ENCODE measurements at places on chromosomes 6 and 20.

- DNase-seq, result no peak
These were observed 93.3 kb downstream of the SCML4 start for GRCh38 chr6:107730683-107731314.

DNA sequence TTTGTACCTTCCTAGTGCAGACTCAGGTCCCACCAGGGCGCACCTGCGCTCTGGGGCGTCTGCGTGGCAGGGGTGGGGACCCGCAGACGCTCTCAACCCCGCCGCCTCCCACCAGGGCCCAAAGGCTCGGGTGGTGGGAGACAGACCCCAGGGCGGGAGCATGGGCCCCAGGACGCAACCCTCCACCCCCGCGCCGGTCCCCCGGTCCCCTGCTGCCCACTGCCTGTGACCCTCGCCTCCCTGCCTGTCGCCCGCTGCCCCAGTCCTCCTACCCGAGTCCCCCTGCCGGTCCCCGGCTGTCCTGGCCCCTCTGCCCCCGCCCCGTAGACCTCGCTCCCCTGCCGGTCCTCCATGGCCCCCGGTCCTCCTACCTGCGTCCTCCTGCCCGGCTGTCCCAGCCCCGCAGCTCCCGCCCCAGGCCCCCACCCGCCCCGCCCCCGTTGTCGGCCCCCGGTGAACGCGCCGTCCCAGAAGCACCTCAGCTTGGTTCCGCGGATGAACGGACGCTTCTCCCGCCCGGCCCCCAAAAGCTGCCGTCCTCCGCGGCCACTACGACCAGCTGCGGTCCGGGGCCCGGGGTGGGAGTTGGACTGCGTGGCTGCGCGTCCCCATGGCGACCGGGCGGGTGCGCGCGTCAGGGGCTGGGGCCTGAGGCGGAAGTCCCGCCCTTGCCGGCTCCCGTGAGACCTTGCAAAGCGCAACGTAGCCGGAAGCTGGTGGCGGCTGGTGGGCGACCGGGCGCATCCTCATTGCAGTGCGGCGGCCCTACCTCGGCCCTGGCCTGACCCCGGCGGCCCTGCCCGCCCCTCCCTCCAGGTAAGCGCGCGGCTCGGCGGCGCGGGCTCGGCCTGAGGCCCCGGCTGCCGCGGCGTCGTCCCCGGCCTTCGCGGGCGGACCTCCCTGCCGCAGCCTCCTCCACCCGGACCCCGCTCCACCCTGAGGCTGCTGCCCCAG, at the start of gene ARFGAP1:
Gene ARFGAP1, plus strand, starts transcription at position 709 of the 954 bp plus-strand sequence. CDS start 2,768 bp downstream, outside the sequence.
- peak; percentile 88 for DNase-seq

GRCh38 chr6:124795643-124796463, 166.4 kb upstream of the RNF217 start:
- no peak for DNase-seq

DNA sequence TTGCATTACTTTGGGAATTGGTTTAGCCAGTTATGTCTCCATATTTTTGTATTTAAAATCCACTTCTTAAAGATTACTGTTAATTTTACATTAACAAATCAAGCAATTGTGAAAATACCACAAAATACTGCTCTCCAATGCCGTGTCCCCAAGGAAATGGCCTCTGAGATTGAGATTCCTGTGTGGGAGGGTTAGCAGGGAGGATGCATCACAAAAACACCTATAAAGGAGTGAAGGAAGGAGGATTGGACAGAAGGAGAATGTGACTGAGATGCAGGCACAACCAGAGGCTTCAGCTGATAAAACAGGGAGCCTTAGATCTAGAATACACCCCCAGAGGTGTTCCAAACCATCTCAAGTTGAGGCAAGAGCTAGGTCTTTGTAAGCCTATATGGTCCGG, 34.2 kb upstream of the NKAIN2 start:
- no peak for DNase-seq

DNA sequence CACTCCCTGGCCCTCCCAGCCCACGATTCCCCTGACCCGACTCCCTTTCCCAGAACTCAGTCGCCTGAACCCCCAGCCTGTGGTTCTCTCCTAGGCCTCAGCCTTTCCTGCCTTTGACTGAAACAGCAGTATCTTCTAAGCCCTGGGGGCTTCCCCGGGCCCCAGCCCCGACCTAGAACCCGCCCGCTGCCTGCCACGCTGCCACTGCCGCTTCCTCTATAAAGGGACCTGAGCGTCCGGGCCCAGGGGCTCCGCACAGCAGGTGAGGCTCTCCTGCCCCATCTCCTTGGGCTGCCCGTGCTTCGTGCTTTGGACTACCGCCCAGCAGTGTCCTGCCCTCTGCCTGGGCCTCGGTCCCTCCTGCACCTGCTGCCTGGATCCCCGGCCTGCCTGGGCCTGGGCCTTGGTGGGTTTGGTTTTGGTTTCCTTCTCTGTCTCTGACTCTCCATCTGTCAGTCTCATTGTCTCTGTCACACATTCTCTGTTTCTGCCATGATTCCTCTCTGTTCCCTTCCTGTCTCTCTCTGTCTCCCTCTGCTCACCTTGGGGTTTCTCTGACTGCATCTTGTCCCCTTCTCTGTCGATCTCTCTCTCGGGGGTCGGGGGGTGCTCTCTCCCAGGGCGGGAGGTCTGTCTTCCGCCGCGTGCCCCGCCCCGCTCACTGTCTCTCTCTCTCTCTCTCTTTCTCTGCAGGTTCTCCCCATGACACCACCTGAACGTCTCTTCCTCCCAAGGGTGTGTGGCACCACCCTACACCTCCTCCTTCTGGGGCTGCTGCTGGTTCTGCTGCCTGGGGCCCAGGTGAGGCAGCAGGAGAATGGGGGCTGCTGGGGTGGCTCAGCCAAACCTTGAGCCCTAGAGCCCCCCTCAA, at the start of gene LTA:
Gene LTA, plus strand, starts transcription at position 249 of the 871 bp plus-strand sequence. Its CDS starts 454 bp downstream, at position 703.
- peak; percentile 73 for DNase-seq

DNA sequence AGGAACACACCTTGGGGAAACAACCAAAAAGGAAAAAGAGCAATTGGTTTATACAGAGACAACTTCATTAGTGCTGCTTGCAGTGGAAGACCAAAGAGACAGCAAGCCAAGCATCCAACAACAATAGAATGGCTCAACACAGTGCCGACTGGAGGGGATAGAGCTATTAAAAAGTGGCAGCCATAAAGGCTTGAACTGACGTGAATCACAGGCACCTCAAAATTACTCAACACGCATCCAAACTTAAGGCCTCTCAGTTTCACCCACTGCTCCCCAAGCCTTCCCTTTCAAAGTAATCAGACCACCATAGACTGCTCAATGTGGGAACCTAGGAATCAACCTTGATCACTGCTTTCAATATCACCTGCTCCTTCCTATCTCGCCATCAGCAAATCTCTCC, 9.7 kb downstream of the TNFRSF21 start:
- no peak for DNase-seq

GRCh38 chr20:53390770-53391169, 202.9 kb downstream of the ZNF217 start:
- DNase-seq, result no peak

DNA sequence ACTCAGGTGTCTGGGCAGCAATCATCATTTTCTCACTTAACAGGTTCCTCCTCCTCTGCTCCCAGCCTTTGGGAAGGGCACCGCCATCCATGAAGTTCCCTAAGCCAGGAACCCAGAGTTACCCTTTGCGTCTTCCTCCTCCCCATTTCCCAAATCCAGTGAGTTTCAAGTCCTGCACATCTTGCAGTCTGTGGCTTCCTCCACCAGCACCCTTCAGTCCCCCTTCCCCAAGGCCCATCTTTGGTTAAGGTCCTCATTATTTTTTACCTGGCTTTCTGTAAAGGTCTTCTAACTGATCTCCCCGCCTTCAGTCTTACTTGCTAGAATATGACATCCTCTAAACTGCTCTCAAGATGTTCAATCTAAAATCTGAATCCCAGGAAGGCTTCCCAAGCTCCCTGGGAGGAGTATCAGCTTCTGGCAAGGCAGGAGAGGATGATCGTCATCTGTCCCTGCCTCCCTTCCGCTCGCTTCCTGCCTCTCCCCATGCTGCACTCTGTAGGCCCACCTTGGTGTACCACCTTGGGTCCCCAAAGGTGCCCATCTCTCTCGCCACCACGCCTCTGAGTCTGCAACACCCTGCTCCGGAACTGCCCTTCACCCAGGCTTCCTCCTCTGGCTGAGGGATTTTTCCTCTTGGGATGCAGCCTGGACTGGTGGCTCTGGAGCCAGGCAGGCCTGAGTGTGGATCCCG, 11.4 kb upstream of the DUSP22 start:
- DNase-seq, result no peak

GRCh38 chr6:13544454-13545186, 29.8 kb upstream of the SIRT5 start:
- DNase-seq, result no peak

DNA sequence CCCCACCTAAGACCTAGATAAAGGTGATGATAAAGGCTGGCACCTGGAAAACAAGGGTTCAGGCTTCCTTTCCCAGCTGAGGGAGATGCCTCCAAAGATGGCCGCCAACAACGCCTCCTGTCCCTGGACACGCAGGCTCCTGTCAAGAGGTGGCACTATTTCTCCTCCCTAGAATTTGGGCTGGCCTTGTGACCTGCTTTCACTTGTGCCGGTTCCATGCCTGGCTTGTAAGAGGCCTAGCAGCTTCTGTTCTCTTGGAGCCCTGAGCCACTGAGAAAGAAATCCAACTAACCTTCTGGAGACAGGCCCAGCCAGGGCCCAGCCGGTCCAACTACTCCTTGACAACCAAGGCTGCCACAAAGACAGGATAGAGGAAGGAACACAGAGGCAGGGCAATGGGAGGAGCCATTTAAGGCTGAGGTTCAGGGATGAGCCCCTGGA, 60.2 kb upstream of the RALY start:
- peak; percentile 21 for DNase-seq

- no peak for DNase-seq
These were observed 70.7 kb upstream of the POPDC3 start for GRCh38 chr6:105250533-105250932.

GRCh38 chr6:52877168-52877567, 32.3 kb downstream of the GSTA3 start:
- DNase-seq, result no peak

DNA sequence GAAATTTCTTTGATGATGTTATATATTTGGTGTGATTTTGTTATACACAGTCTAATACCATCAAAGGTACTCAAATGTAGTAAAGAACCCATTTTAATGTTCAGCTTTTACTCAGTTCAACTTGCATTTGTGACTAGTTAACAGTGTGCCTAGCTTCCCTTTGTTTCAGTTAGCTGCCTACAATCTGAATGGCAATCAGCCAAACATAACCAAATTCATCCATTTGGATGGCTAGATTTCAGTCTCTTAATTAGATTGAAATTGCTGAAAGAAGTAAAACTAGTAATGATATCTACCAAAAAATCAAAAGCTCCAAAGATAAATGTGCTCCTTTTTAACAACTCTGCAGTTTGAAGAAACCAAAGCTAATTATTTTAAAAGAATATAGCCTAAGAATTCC, 6.9 kb downstream of the EPHA7 start:
- DNase-seq, result no peak

DNA sequence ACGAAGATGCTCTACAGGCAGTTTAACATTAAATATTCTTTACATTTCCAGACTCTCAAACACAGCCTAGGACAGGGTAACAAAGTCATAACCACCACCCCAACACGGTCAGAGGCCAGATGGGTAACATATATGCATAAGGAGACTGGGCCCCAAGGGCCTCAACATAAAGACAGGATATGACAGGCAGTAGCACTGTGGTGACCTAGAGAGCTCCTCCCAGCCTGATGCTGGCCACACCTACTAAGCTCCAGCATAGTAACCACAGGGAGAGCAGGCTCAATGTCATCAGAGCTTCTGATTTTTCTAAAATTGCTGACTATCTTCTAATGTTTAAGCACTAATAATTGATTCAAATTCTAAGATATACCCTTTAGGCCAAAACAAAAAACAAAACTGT, 21.7 kb downstream of the SMLR1 start:
- DNase-seq, result no peak

- no peak for DNase-seq
These were observed 7.3 kb downstream of the MTCH1 start for GRCh38 chr6:36978421-36979346.

DNA sequence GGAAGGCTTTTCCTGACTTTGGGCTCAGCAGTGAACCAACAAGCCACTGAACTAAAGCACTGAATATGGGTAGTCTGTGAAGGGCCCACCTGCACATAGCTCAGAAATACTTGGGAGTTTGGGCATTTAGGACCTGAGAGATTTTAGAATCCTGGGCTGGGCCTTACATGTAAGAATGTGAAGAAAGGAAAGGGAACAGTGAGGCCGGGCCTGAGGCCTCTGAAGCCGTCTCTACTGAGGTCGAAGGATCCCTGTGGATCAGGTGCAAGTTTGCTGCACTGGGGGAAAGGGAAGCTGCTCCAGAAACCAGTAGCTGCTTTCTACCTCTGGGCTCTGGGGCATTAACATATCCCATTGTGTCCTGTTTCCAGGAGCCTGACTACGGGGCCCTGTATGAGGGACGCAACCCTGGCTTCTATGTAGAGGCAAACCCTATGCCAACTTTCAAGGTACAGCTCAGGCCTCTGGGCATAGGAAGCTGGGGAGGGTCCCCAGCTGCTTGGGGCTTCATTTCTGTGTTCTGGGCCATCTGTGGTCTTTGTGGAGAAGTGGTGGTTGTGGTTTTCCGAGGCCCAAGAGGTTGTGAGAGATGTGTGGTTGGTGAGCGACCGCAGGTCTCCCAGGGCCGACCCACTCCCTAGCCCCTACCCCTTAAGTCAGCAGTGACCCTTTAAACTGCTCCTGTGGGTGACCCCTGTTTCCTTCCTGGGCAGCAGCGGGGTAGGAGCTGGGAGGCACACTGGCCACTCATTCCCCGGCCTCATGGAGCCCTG, 30.3 kb downstream of the PLCG1 start:
- DNase-seq, result no peak

- DNase-seq, result no peak
These were observed 127.7 kb downstream of the VEGFA start for GRCh38 chr6:43897571-43898302.

- no peak for DNase-seq
These were observed 118.7 kb upstream of the SLC22A16 start for GRCh38 chr6:110595112-110595511.

DNA sequence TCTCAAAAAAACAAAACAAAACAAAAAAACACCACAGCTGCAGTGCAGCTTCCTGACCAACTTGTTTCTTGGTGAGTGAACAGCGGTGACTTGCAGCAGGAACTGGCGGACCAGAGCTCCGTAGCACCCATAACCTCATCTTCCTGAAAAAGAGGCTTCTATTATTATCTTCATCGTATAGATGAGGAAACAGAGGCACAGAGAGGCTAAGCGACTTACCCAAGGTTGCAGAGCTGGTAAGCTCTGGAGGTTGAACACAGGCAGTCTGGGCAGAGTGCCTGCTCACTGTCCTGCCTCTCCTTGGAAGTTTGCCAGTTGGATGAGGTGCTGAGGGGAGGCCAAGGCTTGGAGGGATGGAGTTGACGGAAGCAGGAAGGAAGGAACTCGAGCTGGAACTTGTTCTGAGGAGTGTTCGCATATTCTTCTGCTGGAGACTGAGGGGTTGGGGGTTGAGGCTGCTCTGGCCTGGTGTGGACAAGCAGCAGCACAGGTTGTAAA, 47.9 kb upstream of the CCDC167 start:
- DNase-seq, result no peak

- DNase-seq, result no peak
These were observed 859 bp upstream of the KIF25 start for GRCh38 chr6:167996424-167997199.

DNA sequence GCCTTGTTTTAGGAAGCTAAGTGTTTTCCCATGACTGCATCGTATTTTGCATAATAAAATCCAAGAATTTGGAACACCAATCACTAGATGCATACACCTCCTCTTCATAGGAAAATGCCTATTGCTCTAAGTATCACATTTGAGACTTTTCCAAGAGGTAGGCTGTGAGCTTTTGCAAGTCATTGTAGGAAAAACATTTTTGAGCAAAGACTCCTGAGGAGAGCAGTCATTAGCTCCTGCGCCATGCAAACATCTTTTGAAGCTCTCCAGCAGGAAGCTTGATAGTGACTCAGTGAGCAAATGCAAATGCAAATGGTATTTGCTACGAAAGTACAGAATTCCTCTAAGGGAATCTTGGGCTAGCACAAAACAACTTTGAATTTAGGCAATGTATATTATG, 750.4 kb downstream of the QKI start:
- DNase-seq, result no peak

All from stimulated activated CD8-positive, alpha-beta memory T cell treated with anti-CD3 and anti-CD28 coated beads, Interleukin-4, amount 100 ng/mL, for 24 hours (primary cell).